ENCODE measurements at places on chromosomes 2 and 18.

DNA sequence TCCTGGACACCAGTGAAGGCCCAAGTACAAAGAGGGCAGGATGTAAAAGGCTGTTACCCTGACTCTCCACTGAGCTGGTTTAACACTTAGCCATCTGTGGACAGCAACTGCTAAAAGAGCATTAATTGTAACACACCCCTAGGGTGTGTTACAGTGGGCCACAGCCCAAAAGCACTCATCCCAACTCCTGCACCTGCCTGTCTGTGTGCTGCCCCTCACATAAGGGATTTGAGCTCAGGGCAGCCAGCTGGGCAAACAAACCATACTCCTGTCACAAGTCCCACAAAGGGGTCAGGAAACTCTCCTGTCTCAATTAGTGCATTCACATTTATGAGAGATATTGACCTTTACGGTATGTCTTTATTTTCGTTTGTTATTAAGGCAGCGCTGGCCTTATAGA is 833.1 kb upstream of the NXPH2 start:
- peak; percentile 87 for DNase-seq

- DNase-seq = no peak
Observed at GRCh38 chr2:108287169-108287568, 1.5 kb upstream of the SULT1C2 start.

DNA sequence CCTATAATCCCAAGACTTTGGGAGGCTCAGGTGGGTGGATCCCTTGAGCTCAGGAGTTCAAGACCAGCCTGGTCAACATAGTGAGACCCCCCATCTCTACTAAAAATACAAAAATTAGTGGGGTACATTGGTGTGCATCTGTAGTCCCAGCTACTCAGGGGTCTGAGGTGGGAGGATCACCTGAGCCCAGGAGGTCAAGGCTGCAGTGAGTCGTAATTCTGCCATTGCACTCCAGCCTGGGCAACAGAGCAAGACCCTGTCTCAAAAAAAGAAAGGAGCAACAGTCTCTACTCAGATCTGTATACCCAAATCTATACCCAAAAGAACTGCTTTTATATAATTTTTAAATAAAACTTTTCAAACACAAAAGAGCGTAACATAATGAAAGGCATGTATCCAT is 5.5 kb upstream of the HSBP1L1 start:
- DNase-seq = no peak

DNA sequence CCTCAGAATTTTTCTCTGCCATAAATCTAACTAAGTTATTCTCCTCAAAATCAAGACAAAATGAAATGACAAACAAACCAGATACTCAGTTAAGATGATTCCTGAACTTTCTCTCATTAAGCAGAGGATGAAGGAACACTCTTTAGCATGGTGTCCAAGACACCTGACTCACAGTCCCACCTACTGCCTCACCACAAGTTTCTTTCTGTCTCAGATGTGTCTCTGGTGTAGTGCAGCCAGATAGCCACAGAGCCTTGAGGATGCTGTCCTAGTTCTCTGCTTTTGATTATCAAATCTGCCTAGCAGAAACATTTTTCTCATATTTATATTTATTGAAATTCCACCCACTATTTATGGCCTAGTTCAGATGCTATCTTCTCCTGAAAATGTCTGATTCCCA is 103.6 kb upstream of the TMEM200C start:
- DNase-seq = no peak

DNA sequence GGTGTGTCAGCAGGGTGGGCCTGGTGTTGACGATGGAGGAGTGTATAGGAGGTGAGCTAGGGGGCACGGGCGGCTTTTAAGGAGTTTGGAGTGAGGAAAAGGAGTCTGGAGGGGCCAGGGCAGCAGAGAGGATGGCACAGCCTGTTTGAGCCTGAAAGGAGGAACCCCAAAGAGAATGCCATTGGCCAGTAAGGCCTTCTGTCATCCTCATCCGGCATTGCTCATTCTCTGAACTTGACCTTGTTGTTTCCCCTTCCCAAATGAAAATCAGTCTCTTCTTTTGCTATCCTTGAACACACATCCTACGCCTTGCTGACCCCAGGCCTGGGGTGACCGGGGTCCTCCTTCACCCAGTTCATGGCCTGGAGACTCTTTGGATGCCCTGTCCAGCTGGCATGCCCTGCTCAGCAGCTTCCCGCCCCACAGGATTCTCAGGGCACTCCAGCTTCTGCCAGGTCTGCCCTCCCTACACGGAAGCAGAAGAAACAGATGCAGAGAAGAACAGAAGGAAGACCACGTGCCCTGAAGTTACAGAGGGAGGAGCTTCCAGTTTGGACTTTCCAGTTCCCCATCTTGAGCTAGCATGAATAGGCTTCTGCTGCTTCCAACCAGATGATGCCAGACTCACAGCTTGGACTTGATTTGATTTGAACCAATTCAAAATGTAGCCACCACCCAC is 20.5 kb upstream of the KIF3C start:
- no peak for DNase-seq

- DNase-seq = no peak
Observed at GRCh38 chr2:160194946-160195345, 5.1 kb downstream of the ITGB6 start.

DNA sequence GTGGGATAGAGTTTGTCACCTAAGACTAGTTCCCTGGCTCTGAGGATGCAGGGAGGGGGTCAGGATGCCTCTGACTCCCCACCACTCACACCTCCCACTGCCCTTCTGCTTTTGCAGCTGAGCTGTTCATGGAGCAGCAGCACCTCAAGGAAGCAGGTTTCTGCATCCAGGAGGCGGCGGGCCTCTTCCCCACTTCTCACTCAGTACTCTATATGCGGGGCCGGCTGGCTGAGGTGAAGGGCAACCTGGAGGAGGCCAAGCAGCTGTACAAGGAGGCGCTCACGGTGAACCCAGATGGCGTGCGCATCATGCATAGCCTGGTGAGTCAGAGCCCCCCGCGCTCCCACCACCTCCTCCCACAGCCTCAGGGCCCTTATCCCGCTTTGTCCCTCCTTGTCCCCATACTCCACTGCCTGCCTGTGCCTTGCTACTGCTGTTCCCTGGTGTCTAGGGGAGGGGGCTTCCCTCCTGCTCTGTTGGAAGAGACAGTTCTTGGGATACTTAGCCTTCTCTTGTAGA is 94.4 kb downstream of the STPG4 start:
- DNase-seq = no peak

DNA sequence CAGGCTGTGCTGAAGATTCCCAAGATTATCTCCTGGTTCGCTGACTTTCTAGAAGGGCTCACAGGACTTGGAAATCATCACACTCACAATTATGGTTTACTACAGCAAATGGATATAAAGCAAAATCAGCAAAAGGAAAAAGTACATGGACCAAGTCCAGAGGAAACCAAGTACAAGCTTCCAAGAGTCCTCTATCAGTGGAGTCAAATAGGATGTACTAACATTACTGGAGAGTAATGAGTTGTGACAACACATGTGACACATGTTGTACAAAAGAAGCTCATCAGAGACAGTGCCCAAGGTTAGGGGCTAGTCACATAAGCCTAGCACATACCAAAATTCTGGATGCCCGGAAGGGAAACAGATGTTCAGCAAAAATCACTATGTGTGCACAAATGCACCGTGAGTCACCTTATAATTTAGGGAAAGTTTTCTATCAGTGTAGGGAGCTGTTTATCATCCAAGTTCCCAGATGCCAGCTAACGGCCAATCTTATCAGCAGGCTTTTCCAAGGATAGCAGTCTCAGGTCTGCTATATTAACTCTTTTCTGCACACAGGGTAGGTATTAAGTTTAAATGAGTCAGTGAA is 9.5 kb downstream of the TMEM237 start:
- DNase-seq = no peak

DNA sequence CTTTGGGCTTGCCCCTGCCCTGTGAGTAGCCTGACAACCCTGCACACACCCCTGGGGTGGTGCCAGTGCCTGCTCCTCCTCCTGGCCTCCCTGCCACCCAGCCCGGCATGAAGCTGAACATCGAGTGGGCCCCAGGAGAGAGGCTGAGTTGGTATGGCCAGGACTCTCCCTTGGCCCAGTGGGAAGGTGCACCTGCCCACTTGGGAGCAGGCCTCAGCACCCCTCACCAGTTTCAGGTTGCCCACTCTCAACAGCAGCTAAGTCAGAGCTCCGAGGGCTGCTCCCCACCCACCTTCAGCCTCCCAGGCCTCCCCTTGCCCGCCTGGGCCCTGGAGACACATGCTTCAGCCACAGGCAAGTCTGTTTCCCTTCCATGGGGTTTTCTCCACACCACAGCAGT is 203.1 kb downstream of the KLHL29 start:
- peak; percentile 25 for DNase-seq

- DNase-seq = peak; percentile 76
Observed at GRCh38 chr2:30208453-30208852, 22.9 kb upstream of the LBH start.

- DNase-seq = no peak
Observed at GRCh38 chr2:159186462-159186861, 100.0 kb downstream of the WDSUB1 start.

DNA sequence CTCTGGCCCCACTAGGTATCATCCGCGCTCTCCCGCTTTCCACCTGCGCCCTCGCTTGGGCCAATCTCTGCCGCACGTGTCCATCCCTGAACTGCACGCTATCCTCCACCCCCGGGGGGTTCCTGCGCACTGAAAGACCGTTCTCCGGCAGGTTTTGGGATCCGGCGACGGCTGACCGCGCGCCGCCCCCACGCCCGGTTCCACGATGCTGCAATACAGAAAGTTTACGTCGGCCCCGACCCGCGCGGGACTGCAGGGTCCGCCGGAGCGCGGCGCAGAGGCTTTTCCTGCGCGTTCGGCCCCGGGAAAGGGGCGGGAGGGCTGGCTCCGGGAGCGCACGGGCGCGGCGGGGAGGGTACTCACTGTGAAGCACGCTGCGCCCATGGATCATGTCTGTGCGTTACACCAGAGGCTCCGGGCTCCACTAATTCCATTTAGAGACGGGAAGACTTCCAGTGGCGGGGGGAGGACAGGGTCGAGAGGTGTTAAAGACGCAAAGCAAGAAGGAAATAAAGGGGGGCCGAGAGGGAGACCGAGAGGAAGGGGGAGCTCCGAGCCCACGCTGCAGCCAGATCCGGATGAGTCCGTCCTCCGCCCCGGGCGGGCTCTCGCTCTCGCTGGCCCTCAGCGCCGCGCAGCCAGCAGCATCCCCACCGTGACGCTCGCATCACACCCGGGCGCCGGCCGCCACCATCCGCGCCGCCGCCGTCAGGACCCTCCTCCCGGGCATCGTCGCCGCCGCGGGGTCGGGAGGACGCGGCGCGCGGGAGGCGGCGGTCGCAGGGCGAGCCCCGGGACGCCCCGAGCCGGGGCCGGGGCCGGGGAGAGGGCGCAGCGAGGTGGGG is 664 bp downstream of the NETO1 start:
- DNase-seq = peak; percentile 56

- no peak for DNase-seq
Observed at GRCh38 chr2:173205375-173205774, 129.7 kb downstream of the MAP3K20 start.

DNA sequence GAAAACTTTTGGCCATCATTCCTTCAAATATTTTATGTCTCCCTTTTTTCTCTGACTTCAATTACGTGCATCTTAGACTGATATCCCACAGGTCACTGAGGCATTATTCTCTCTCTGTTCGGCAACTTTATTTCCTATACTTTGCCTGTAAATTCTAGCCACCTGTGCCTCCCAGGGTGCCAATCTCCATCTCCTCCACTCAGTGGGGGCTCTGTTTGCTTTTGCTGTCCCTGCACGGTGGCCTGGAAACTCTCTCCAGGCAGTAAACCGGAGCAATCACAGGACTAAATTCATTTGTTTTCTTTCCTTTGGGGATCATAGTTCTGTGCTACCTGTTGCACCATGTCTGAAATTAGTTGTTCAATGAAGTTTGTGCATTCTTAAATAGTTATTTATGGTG is 9.6 kb upstream of the MTLN start:
- peak; percentile 37 for DNase-seq

DNA sequence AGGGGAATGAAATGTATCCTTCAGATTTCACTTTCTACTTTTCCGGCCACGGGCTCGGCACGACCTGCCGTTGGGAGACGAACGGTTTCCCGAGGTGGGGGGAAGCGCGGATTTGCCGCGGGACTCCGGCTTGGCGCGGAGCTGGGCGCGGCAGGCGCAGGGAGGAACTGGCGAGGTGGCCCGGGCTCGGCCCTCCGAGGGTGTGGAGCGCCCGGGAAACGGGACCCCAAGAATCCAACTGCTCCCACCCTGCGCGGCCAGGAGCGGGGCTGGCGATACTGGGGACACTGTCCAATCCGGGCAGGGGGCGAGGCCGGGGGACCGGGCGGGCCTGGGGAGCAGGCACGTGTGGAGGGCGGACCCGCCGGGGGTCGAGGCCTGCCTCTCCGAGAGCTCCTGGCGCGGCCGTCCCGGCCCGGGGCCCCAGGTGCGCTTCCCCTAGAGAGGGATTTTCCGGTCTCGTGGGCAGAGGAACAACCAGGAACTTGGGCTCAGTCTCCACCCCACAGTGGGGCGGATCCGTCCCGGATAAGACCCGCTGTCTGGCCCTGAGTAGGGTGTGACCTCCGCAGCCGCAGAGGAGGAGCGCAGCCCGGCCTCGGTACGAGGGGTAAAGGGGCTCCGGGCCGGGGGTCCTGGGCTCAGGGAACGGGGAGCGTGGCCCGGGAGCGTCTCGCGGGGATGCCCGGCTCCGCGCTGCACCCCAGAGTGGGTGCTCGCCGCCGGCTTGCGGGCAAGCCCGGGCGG is at the start of gene ANXA4:
Gene ANXA4 (plus strand): TSS at position 560 of the 747 bp plus-strand sequence. CDS start 39,432 bp downstream, outside the sequence.
- DNase-seq = peak; percentile 31

DNA sequence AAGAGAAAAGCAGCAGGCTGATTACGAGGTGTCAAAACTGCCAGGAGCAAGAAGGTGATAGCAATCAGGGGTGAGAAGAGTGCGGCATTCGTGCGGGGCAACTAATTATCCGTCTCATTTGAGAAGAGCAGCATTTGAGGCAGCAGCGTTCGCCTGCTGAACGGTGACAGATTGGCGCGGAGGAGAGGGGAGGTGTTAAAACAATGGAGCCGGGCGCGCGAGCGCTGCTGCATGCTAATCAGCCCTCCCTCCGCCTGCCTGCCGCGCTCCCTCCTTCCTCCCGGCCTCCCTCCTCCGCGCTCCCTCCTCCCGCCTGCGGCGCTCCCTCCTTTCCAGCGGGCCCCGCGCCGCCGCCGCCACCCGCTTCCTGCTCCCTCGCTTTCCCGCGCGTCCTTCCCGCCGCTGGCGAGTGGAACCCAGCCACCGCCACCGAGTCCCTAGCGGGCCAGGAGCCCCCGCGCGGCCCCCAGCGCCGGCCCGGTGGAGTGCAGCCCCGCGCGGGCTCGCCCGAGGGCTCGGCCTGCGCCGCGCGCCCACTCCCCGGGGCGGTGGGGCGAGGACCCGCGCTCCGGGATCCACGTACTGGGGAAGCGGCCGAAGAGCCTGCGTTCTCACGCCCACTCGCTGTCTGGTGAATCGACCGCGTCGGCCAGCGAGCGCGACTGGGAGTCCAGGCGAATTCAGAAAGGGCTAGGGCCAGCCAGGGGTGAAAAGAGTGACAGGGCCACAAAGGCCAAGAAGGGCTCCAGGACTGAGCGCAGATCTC is 69.5 kb upstream of the PSMD14 start:
- peak; percentile 77 for DNase-seq

- no peak for DNase-seq
Observed at GRCh38 chr2:46534589-46534988, 55.2 kb downstream of the TMEM247 start.
